Nucleus accumbens (tissue), 56 donors: ENCODE measurements at places on chromosomes 6 and 20.

GRCh38 chr6:80126657-80127345 is 20.3 kb downstream of the BCKDHB start:
- DNase-seq = no peak

DNA sequence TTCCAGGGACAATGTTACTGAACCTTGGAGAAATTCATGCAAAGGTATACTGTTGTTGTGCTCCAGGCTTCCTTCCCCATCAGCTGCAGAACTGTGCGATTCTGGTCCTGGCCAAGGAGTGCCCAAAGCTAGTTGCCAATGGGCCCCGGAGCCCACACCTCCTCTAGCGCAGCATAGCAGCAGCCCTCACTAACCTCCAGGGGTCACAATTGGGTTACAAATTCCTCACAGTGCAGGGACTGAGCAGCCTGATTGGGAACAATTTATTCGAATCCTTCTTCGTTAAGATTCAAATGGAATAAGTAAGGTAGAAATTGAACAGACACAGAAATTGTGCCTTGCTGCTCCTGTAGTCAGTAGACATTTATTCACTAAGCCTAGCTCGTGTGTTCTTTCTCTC is 284.9 kb downstream of the PRKN start:
- DNase-seq = no peak

DNA sequence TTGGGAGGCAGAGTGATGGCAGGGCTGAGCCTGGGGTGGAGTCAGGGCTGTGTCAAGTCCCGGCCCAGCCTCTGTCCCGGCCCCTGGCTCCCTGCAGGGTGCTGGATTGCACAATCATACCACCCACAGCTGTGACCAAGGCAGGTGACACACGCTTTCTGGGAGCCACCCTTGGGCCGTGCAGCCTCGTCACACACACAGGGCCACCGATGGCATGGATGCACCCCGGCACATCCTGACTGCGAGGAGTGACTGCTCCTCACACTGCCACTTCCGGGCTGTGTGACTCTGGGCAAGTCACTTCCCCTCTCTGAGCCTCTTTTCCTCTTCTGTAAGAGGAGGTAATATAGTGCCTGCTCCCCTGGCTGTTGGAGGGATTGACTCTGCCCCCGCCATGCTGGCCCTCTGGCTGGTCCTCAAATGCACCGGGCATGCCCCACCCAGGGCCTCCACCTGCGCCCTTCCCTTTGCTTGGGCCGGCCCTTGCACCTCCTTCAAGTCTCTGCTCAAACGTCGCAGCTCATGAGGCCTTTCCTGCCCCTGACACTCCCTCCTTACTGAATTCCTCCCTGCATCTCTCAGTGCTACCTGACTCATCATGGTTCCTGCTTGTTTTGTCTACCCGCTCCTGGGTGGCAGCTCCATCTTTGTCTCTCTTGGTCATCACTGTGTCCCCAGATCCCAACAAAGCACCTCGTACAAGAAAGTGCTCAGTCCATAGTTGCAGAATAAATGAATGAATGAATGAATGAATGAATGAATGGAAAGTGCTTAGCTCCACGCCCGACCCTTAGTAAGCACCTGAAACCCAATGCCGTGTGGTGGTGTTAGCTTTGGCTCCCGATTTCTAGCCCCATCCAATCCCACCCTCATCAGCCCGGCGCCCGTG is 93.5 kb downstream of the CEBPB start:
- DNase-seq = no peak

DNA sequence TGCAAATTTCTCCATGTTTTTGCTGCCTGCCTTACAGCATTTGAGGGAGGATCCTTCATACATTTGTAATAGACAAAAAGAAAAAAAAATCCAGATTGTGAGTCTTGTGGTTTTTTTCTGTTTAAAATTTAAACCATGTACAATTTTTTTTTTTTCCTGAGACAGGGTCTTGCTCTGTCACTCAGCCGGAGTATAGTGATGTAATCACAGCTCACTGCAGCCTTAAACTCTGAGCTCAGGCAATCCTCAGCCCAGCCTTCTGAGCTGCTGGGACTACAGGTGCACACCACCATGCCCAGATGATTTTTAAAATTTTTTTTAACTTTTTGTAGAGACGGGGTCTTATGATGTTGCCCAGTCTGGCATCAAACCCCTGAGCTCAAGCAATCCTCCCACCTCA is 97.0 kb downstream of the GCLC start:
- DNase-seq = no peak

- no peak for DNase-seq
Measured at GRCh38 chr6:38177882-38178583, 358.5 kb downstream of the ZFAND3 start.

GRCh38 chr6:164185471-164185871 is 771.0 kb downstream of the QKI start:
- no peak for DNase-seq

DNA sequence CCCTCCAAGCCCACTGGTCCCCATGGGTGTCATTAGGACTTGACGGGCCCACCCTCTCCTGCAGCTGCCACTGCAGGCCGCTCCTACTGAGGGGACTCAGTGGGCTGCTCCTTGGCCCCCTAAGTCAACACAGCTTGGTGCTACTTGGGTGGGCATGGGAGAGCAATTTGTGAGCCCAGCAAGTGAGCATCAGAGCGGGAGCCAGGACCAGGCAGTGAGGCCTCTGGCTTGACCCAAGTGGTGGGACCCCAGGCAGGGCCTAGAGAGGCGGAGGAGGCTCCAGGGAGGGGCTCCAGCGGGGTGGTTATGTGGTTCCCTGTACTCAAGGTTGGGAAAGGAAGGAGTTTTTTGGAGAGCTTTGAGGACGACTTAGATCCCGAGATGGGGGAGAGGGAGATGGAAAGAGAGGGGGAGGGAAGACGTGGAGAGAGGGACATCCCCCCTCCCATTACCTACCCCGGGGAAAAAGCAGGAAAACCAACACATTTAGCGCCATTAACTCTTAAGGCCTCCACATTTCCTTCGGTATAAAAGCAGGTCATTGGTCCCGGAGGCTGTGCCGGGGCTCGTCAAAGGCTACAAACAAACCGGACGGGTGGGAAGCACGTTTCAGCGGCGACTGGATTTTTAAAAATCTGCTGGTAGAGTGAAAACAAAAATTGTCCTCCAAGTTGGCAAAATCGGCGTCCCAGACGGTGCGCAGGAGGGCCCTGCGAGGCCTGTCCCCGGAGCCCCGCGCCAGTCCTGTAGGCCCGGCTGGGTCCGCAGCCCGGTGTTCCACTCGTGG is 8.8 kb downstream of the FOXC1 start:
- DNase-seq = no peak

DNA sequence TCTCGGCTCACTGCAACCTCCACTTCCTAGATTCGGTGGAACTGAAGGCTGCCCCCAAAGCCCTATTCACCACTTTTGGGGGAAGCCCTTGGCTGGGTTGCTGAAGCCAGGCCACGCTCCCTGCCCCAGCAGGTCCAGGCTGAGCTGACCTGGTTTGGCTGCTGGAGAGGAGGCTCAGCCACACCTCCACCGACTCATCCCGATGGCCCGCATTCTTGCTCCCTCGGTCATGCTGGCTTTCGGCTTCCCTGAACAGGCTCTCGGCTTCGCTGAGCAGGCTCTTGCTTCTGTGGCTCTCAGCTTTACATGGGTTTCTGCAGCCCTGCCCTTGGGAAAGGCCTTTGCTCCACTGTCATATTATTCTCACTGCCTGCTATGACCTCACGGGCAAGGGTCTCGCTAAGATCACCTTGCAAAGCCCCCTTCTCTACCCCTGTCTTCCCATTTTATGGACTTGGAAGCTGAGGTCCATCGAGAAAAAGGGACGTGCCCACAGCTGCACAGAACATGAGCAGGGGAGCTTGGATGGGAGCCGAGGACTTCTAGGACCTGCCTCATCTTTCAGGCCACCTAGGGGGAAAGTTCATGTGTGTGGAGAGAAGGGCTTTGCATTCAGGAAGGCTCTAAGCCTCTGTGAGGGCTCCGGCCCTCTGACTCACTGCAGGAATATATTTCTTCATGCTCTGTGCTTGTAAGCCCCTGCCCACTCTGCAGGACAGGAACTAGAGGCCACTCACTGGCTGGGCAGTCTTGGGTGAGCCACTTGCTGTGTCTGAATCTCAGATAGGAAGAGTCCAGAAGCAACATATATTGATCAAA is 15.6 kb downstream of the ARHGAP40 start:
- DNase-seq = no peak

DNA sequence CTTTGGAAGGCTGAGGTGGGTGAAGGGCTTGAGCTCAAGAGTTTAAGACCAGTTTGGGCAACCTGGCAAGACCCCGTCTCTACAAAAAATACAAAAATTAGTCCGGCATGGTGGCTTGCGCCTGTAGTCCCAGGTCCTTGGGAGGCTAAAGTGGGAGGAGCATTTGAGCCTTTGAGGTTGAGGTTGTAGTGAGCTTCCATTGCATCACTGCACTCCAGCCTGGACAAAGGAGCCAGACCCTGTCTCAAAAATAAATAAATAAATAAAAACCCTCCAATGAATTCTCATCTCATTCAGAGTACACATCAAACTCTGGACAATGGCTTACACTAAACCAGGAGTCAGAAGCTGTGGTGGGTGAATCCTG is 31.8 kb downstream of the B4GALT5 start:
- no peak for DNase-seq

- no peak for DNase-seq
Measured at GRCh38 chr20:15498926-15499325, 1074.3 kb downstream of the KIF16B start.

- DNase-seq = no peak
Measured at GRCh38 chr20:58340853-58341252, 31.3 kb downstream of the RAB22A start.

DNA sequence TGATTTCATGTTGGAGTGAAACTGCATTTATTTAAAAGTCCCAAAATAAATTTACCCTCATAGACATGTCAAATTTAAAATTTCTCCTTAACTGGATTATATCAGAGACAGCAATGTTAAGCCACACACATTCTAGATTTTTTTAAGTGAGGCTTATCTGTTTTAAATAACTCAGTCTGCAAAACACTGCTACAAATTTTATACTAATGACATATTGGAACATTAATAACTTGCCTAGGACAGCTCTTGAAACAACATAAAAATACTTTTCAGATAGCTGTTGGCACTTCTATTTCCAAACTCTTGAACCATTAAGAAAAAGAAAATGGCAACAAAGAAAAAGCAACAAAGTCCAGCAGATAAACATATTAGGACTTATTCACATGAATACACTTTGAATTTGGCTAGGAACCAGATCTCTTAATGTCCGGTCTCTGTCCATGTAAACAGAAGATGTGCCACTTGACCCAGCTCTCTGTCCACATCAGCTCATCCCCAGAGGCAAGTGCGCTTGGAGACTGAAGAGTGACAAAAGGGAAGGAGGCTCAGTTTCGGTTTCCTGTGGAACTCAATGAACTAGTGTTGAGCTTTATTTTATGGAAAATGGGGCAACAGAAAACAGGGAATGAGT is 219.3 kb upstream of the THBS2 start:
- no peak for DNase-seq

DNA sequence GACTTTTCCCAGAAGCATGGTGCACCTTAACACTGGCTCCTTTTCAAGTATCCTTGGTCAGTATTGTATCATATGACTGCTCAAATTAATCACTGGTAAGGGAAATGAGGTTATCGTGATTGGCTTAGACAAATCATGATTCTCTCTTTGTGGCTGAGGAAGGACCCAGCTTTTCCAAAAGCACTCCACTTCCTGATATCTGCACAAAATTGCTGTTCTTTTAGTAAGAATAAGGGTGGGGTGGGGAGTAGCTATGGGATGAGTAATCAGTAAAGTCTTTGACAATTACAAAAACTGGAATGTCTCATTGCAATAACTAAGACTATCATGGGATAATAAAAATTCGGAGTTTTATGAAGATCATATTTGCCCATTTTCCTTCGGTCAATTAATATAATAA is 9.0 kb upstream of the RIPPLY2 start:
- DNase-seq = no peak

- DNase-seq = no peak
Measured at GRCh38 chr20:15805154-15805553, 768.1 kb downstream of the KIF16B start.
